GM12878 (cell line): ENCODE measurements at places on chromosomes 7 and 10.
A peak's percentile ranks its signal among the peaks of the same experiment; 100 is the strongest.

DNA sequence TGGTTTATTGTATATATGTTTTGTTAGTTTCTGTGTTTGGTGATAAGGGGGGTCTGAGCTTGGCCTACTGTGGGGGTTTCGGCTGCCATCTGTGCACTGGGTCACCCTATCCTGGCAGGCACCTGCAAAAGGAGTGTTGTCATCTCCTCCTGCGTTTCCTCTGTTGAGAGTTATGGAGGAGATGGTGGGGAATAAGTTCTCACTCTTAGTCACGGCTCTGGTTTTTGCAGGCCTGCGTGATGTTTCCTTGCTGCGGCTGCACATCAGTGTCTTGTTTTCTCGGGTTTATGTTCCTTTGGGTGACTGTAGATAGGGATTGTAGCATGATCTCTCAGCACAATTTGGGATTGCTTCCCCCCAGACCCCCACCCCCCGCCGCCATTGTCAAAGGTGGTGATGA lies 36.8 kb downstream of the CCM2 start:
- no peak for DNase-seq

GRCh38 chr10:98340261-98340939 lies 72.4 kb upstream of the LOXL4 start:
- DNase-seq: peak; percentile 46

DNA sequence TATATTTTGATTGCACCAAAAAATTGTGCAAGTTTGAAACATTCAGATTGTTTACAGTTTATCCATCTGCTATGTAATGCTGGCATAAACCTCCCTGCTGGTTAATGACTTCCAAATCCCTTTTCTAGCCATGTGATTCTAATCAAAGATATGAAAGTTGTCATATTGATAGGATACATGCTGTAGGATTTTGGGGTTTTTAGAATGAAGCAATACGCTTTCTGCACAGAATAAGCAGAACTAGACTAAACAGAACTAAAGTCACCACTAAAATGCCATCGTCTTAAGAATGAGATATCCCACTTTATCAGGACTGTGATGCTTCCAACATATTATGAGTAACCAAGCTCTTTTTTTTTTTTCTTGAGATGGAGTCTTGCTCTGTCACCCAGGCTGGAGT lies 856 bp downstream of the SSMEM1 start:
- no peak for DNase-seq

DNA sequence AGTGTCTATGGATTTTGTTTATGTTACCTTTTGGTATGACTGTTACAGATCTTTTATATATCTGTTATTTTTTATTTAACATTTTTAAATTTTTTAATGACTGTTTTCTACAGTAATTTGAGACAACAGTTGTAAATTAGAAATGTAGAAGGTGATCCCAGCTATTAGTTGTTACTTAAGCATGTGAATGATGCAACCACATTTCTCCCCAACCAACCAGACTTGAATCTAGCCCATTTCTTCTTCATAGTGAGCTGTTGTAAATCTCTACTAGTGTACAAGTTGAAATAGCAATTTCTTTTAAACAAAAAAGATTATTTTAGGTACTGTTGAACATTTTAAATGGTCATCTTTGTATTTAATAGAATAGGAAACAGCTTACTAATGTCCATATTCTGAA lies 18.0 kb downstream of the TMEM106B start:
- no peak for DNase-seq

DNA sequence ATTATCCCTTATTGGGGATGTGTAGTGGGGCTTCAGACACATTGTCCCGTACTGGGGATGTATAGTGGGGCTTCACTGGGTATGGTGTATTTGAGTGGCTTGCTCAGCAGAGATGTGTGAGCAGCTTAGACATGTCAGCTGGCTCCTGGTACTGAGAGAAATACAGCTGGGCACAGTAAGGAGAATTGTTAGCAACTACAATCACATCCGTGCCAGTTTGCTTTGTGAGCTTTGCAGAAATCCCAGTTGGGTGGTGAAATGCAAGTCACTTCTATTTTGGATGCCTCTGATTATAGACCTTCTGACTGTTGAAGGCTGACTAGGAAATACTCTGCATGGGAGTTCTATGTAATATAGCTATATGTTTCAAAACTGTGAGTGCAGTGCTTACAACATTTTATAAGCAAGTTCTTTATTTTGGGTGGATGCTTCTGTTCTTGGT lies 10.8 kb downstream of the CCNY start:
- DNase-seq: no peak

DNA sequence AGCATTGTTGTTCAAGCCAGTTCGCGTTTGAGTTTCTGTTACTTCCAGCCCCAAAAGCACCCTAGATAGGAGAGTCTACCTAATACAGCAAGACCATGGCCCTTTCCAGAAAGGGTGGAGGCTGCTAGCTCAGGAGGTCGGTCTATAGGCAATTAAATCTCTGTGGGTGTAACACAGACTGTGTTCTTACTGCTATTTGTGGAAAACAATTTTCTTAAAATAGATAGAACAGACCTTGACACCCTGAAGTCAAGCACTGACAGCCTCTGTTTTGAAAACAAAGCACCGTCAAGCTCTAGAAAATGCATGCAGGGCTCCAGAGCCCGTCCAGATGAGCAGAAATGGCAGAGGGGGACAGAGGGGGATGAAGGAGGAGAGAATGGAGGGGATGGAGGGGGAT lies 156.6 kb downstream of the PRKAG2 start:
- no peak for DNase-seq

DNA sequence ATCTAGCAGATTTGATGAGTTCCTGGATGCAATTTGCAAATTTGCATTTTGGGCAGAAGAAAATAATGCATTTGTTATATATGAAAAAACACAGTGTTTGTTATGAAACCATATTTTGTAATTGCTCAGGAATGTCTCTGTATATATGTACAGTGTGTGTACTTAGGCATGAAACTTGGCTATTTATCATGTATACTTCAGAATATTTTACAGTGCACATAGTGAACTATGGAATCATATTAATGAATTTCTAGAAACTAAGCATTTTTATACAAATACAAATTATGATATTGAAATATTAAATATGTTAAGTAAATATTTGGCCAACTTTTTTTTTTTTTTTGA lies 107.5 kb downstream of the TWIST1 start:
- no peak for DNase-seq

DNA sequence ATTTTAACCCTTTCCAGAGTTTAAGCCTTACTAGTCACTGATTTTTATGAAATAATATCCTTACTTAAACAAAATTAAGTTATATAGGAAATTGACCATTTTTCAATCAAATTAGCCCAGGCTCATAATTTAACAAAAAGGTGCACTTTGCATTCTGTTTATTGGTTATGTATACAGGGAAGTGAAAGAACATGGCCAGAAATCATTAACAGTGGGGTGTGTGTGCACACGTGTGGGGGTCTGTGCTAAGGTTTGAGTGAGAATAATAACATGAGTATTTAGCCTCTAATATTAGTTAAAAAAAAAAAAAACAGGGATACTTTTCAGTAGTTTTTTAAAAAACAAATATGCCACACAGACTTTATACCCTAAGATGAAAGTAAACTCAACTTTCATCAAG lies 510.5 kb upstream of the PFKP start:
- no peak for DNase-seq

- DNase-seq: no peak
These were observed 104.9 kb downstream of the CDK6 start for GRCh38 chr7:92731335-92732063.

DNA sequence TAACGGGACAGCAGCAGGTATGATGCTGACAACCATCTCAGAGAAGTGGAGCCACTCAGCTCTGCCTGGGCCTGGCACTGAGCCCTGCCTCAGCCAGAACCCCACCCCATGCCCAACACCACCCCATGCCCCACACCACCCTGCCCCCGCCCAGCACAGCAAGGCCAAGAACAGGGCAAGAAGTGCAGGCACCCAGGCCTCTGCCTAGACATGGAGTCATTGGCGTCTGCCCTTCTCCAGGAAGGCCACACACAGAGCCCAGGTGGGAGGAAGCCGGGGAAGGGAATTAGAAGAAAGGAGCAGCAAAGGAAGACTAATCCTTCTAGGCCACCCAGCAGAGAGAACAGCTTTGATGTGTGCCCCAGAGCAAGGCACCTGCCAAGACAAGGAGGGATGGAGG lies 18.9 kb downstream of the CAMK2G start:
- DNase-seq: no peak

- DNase-seq: no peak
These were observed 171.1 kb upstream of the PHF14 start for GRCh38 chr7:10802526-10802925.

GRCh38 chr7:50660040-50660829 lies 95.0 kb upstream of the DDC start:
- DNase-seq: no peak

DNA sequence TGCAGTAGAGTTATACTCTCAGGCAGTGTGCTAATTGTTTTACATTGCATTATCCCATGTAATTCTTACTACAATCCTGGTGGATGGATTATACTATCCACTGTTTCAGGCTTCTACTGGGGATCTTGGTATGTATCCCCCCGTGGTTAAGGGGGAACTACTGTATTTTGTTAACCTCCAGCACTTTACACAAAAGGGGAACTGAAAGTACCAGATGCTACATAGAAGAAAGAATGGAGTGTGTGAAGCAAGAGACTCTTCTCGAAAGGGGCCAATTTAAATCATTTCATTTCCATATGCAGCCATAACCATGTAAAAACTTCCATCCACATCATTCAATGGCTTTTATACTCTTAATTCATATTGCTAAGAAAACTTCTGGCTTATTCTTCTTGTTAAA lies 69.4 kb downstream of the C1GALT1 start:
- peak; percentile 72 for DNase-seq

DNA sequence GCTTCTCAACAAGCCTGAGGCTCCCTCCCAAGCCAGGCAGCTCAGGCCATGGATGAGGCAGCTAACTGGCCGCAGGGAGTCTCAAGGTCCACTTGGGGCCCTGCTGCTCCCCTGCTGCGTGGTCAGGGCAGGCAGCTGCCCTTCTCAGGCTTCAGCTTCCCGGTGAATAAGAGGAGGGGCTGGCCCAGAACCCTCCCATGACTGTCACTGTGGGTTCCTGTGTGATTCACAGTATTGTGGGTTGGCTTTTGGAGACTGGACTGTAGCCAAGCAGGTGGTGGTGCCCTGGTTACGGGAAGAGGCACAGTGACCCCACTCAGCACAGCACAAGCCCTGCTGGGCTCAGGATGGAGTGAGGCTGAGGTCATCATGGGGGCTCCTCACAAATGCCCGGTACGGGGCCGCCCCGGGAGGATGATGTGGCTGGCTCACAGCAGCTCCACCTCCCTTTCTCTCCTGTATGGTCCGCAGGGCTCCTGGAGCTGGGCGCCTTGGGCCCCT lies 189.8 kb downstream of the HECW1 start:
- no peak for DNase-seq

- DNase-seq: no peak
These were observed 207.3 kb upstream of the LRGUK start for GRCh38 chr7:133919810-133920209.

DNA sequence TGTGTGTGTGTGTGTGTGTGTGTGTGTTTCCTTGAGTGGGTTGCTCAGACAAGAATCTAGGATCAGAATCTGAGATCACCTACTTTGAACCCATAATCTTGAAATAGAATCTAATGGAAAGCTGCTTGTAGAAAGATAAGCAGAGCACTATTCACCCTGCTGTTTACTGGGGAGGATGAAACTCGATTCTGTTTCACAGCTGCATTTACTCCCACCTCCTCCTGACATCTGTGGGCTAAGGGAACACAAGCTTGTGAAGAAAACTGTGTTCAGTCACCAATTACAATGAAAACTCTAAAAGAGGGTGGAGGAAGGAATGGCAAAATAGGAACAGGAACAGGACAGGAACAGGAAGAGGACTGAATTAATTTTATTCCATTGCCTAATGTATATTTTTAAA lies 269.5 kb downstream of the TSPAN12 start:
- DNase-seq: no peak

DNA sequence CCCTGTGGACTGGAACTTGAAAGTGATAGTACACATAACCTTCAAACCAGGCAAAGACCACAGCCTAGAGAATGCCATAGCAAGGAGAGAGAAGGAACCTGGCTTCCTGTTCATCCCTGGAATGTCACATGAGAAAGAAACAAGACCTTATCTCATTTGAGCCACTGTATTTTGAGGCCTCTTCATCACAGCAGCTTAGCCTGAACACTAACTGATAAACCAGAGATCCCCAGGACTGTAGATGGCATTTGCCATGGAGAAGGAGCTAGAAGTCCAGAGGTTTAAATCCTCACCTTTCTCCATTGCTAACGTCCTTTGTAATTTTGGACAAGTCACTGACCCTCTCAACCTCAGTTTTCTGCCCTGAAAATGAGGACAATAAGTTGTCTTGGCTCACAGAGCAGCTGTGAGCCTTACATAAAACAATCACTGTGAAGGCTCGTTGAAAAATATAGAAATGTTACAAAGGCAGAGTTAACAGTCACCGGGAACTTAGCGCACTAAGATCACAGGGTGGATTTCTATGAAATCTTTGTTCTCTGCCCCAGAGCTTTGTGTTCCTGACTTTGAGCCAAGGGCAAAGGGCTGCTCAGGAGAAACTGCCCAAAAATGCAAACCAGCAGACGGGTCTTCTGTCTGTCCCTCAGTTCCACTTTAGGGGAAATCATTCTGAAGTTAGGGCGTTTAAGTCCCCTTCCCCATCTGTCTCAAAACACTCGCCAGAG lies 197.0 kb downstream of the USP6NL start:
- DNase-seq: no peak

- no peak for DNase-seq
These were observed 1.0 kb downstream of the EIF3B start for GRCh38 chr7:2355705-2356008.

DNA sequence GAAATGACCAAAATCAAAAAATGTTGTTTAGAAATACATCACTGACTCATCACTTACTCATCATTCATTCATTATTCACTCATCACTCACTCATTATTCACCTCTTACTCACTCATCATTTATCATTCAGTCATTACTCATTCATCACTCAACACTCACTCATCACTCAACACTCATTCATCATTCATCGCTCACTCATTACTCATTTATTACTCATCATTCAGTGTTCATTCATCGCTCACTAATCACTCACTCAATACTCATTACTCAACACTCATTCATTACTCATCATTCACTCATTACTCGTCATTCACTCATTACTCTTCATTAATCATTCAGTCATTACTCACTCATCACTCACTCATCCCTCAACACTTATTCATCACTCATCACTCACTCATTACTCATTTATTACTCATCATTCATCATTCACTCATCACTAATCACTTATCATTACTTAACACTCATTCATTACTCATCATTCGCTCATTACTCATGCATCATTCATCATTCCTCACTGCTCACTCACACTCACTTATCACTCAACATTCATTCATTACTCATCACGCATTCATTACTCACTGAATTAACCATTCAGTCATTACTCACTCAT lies 238.5 kb downstream of the ADARB2 start:
- DNase-seq: no peak

- no peak for DNase-seq
These were observed 7.7 kb downstream of the PRTFDC1 start for GRCh38 chr10:24944512-24945255.

DNA sequence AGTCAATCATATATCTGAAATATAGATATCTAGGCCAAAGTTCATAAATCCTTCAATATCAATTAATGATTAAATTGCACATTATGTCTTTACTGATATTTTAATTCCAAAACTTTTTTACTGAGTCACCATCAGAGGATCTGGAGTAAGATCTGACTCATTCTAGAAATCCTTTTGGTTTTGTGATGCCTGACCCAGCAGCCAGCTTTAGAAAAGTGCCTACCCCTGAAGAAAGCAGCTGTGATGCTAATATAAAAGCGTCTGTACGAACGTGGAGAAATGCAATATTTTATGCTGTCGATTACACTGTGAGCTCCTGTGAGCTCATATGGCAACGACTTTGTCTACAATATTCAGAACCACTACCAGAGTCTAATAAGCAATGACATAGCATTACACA lies 142.5 kb upstream of the LRRTM3 start:
- DNase-seq: no peak
